ENCODE measurements at places on chromosomes 1 and 21. TPM values are rescaled to one million over a fixed set of nuclear protein-coding genes. Genes with fewer than 3 reads are reported as not detected.

GRCh38 chr1:178155481-178156255, 61.8 kb downstream of the RASAL2 start:
- no peak for DNase-seq

GRCh38 chr1:195717651-195718050, 890.6 kb downstream of the KCNT2 start:
- DNase-seq = no peak

- DNase-seq = no peak
Measured at GRCh38 chr1:89125913-89126580, at the start of gene GBP2. TSS of gene GBP2 (minus strand) at chr1:89126114. CDS start at chr1:89121966, 4,148 bp downstream.

PLA2G2C gene
- not detected for total RNA-seq

TRIM45 gene
- 16.4 TPM for total RNA-seq

SPATA1 gene
- total RNA-seq = 0.81 TPM

Measured in Right ventricle myocardium superior (tissue), 1 donor.